IPS-NIHi11 (cell line): ENCODE measurements at places on chromosomes 4 and X.

DNA sequence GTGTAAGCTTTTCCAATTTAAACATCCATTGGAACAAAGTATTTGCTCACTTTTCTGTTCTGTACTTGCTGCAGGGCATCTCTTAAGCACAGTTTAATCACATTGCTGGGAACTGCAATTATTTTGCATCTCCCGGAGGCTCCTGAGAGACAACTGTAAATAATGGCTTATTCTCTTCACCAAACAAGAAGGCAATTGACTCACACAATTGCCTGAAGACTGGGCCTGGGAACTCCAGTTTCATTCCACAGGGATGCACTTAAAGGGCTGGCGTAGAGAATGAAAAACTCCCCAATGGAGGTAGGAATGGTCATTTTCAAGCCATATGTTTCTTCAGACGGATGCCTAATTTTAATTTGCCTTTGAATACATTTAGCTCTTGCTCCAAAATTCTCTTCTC lies 29.5 kb downstream of the TFDP3 start:
- no peak for DNase-seq

DNA sequence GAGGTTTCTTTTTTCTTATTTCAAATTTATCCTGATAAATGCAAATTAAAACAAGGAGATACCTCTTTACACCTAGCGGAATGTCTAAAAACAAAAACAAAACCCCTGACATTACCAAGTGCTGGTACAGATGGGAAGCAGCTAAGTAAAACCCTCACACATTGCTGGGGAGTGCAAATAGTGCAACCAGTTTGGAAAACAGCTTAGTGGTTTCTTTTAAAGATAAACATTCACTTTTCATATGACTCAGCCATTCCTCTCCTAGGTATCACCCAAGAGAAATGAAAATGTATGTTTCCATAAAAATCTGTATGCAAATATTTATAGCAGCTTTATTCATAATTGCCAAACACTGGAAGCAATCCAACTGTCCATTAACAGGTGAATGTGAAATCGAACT lies 84.1 kb upstream of the HELT start:
- no peak for DNase-seq

GRCh38 chrX:7280520-7280919 lies 132.6 kb upstream of the PUDP start:
- DNase-seq = no peak

- no peak for DNase-seq
Observed at GRCh38 chrX:123918106-123918721, 43.3 kb upstream of the STAG2 start.

DNA sequence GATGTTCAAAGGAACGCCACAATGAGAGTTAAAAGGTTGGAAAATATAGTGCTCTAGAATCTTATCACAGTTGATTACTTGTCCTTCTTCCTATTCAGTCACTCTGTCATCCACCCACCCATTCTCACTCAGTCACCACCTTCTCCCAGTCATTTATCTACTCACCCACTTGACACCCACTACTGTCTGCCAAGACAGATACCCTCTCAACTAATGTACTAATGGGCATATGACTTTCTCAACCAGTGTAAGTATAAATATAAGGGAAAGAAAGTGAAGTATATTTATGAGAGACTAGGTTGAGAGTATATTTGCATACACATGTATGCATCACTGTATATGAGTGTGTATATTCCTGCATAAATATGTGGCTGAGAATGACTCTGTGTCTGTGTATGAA lies 20.0 kb downstream of the MID2 start:
- no peak for DNase-seq

DNA sequence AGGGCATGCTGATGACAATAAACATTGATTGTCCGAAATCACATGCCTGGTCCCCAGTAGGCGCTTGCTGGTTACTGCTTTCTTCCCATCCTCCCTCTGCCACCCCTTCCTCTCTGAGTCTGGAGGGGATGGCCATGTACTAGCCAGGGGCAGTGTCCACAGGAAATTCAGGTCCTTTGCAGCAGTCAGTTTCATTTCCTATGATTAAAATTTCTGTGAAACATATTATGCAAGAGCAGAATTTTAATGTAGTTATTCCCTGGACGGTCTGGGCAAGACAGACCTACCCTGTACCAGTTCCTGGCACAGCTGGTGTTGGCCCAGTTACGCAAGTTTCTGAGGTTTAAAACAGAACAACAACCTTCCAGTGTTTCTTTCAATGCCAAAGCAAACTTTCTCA lies 28.2 kb upstream of the TLR2 start:
- DNase-seq = no peak
